HEK293T (cell line): ENCODE measurements at places on chromosomes 4 and X.
A peak's percentile ranks its signal among the peaks of the same experiment; 100 is the strongest.

DNA sequence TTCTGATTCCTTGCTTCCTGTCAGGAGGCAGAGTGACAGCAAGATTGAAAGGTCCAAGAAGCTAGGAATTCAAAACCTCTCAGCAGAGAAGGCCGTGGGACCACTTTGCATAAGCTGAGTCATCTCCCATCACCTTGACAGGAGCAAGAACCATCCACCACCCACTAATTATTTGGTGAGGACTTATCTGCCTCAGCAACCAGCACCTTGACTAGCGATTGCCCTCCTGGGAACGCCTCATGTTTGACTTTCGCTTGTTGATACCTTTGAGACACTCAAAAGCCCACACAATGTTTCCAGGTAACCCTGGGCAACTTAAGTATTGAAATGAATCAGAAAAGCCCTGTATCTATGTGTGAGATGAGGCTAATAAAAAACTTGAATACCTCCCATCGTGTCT is 233.5 kb upstream of the GYPA start:
- DNase-seq: no peak

DNA sequence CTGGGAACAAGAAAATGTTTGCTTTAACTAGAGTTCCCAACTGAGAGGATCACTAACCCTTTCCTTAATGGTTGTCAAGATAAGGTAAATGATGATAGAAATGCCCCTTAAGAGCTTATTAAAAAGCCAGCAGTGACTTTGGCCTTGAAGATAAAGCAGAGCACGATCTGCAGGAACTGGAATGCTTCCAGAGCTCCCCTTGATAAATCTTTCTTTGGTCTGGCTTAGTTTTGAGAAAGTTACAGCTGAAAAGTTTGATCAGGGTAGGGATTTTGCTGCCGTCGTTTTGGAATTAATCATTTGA is 64.0 kb downstream of the PTTG2 start:
- DNase-seq: peak; percentile 27

DNA sequence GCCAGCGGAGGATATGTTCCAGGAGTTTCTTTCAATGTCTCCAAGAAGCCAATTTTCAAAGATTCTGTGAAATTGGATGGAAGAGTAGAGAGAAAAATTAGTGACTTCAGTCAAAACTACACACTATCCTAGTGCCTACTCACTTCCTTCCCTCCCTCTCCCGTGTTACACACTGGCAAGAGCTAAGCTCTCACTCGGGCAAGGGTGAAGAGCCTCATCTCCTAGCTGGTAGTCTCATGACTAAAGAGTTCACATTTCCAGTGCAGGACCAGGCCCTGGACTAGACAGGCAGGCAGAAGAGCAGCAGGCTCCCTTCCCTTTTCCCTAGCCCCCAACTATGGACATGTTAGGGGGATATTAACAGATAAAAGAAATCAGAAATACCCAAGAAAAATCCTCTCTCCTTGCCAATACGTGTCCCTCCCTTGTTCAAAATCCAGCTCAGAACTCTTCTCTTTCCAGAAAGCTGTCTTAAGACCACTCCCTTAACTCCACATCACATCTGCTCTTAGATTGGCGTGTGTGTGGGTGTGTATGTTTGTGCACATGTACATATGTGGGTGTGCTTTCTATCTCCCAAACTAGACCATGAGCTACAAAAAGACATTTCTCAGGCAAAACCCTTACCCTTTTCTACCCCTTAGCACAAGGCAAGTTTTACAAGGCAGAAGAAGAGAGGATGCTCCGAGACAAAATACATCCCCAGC is 29.9 kb downstream of the ZDHHC9 start:
- no peak for DNase-seq

GRCh38 chrX:63657821-63658220 is 127.2 kb downstream of the ARHGEF9 start:
- DNase-seq: no peak

DNA sequence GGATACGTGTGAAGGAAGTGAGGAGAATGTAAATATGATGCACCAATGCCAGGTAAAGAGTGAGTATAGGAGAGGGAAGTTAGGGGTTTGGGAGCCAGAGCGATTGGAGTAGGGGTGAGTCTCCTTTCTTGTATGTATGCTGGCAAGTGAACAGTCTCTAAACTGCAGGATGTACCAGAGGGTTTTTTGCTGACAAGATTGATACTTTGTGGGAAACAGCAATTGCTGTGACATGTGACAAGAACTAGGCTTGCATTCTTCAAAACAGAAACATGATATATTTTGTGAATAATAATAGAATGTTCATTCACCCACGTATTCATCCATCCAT is 706 bp downstream of the CHIC1 start:
- DNase-seq: peak; percentile 7

DNA sequence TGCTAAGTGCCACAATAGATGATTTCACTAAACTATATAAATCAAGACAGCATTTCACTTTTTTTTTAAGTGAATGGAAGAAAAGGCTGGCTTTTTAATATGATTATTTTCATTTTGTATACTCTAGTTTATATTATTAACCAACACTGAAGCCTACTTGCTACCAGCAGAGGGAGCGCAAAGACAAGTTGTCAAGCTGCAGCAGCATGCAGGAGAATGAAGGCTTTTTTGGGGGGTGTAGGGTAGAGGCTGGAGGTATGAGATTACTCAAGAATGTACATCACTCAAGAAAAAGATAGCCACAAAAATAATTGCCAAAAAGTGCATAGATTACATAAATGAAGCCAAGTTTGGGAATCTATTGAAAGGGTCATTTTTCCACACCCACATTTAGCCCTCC is 519.5 kb downstream of the FGF13 start:
- peak; percentile 20 for DNase-seq

DNA sequence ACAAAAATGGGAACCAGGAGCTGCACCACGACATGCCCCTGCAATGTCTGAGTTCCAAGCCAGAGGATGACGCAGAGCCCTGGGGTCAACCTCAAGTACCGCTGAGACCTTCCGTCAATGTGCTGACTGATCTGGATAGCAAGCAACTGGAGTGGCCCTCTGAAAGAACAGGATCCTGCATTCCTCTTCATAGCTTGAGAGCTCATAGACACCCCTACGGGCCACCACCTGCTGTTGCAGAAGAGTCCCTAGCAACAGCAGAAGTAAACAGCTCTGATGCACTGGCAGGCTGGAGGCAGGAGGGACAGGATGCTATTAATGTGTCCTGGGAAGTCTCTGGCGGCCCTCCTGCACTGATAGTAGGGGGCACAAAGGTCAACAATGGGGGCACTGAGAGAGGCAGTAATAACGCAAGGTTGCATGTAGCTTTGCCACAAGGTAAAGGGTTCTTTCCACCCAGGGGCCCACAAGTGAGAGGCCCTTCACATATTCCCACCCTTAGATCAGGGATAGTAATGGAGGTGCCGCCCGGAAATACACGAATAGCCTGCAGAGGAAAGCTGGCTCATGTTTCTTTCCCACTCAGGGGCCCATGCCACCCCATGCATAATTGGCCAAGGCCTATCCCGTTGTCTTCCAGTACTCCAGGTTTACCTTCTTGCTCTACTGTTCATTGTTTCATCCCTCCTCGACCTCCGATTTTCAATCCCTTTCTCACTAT is 1.3 kb downstream of the PRR32 start:
- no peak for DNase-seq

DNA sequence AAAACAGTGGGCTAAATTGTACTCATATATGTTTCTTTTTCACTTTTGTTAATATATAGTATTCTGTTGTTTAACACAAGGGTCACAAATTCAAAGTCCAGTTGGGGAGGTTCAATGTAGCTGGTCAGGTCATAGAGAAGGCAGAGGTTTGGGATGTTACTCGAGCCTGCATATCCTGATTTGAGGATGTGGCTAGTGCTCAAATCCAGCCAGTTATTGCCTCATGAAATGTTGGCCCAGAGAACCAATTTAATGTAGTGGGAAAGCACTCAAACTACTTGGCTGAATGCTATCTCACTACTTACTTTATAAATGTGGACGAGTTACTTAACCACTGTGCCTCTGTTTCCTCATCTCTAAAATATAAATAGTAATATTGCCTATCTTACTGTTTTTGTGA is 12.5 kb downstream of the USO1 start:
- DNase-seq: no peak

DNA sequence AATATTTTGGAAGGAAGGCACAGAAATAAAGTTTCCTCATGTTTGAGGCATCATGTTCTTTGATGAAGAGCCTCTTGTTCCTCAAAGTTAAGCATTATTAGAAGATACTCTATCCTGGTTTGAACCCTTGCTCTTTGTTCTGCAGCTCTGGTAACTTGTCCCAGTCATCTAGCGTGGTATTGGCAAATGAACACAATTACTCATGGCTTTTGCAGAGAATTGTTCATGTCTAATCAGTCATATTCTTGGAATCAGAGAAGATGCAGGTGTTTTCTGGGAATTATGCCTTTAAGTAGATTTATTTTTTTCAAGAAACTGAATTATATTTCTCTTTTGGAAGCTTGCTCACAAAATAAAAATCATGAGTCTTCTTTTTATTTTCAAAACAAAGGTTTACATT is 52.9 kb upstream of the HPGDS start:
- DNase-seq: no peak

DNA sequence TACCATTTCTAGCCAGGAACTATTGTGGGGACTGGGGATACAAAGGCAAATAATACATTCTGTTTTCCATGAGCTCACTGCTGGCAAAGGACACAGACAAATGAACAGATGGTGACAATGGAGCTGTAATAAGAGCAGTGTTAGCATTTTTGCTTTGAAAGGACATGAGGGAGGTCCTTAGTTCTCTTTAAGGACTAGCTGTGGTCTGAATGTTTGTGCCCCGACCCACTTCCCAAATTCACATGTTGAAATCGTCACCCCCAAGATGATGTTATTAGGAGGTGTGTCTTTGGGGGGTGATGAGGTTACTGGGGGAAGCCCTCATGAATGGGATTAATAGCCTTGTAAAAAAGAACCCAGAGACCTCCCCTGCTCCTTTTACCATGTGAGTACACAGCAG is 30.3 kb downstream of the CCNG2 start:
- no peak for DNase-seq

DNA sequence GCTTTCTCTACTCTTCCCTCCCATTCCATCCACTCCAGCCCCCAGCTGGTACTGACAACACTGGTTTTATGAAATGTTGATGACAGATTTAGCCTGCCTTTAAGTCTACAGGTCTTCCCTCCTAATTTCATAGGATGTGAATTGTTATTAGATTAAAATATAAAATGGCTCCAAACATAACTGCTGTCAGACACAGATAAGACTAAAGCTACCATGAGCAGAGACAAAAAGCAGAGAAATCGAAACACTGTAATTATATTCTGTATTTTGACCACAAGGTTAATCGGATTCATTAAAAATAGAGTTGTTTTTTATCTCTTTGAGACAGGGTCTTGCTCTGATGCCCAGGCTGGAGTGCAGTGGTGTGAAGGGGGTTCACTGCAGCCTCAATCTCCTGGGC is 28.3 kb downstream of the SEC24D start:
- no peak for DNase-seq

- DNase-seq: no peak
These were observed 132.9 kb downstream of the MSL3 start for GRCh38 chrX:11890836-11891514.

GRCh38 chrX:40734971-40735324 is 394 bp downstream of the MED14 start:
- no peak for DNase-seq

DNA sequence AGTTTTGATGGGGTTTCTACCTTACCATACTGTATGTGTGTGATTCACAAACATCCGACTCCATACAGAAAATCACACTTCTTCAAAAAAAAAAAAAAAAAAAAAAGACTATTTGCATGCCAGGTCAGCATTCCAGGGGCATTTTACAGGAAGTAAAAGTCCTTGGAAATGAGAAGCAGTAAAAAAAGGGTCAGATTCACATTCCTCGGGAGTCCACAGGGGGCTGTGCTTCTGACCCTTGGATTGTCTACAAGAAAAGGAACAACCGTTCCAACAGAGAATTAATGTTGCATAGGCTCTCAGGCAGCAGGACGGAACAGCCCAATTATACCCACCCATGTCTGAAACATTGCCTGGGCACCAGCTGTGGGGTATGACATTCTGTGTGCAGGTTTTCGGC is 290.3 kb downstream of the LDB2 start:
- no peak for DNase-seq

- no peak for DNase-seq
These were observed 95.5 kb downstream of the EIF4E start for GRCh38 chr4:98833384-98833783.

GRCh38 chr4:8543623-8544022 is 36.6 kb upstream of the GPR78 start:
- DNase-seq: no peak

- no peak for DNase-seq
These were observed 189.9 kb downstream of the INPP4B start for GRCh38 chr4:142656178-142656577.

GRCh38 chr4:81694176-81694913 is 222.6 kb upstream of the RASGEF1B start:
- DNase-seq: no peak

DNA sequence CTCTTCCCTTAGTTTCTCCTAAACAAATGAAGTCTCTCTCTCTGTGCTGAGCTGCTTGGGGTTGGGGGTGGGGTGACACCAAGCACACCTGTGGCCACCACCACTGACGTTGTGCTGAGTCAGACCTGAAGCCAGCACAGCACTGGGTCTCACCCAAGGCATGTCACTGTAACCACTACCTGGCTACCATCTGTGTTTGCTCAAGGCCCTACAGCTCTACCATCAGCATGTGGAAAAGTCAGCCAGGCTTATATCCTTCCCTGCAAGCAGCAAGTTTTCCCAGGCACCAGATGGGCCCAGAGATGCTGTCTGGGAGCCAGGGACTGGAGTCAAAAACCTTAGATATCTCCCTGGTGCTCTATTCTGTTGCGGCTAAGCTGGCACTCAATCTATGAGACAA is 6.9 kb downstream of the CXCL10 start:
- no peak for DNase-seq

DNA sequence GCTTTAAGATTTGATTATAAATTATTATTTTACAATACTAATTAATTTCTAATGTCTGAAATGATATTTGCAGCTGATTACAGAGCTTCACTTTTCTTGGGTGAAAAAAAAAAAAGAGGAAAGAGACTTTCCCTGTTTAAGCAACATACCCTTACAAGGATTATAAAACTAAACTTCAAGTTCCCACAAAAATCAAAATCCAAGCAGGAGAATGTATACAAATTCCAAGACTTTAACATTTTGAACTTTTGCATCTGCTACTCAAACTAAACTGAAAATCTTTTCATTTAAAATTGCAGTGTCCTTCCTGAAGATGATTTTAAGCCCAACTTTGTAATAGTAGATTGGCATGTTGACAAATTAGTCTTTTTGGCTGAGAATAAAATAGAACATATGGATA is 742.4 kb upstream of the INTU start:
- no peak for DNase-seq

- DNase-seq: no peak
These were observed 161.1 kb upstream of the NAP1L5 start for GRCh38 chr4:88858752-88859151.

DNA sequence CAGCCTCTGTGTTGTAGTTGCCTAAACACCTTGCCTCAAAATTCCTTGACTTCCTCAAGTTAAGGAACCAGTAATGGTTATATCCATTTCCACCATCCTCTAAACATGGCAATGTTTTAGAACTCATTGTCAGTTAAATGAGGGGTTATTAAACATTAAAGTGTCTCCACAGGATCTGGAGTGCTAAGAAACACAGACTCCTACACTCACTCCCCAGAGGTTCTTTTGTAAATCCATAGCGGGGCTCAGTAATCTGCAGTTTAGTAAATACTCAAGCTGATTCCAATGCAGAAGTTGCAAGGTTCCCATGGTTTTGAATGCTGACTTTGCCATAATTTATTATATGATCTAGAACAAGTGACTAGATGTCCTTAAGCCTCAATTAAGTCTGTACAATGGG is 245.5 kb downstream of the GPAT3 start:
- no peak for DNase-seq
